ENCODE measurements at places on chromosomes 2 and 18.

DNA sequence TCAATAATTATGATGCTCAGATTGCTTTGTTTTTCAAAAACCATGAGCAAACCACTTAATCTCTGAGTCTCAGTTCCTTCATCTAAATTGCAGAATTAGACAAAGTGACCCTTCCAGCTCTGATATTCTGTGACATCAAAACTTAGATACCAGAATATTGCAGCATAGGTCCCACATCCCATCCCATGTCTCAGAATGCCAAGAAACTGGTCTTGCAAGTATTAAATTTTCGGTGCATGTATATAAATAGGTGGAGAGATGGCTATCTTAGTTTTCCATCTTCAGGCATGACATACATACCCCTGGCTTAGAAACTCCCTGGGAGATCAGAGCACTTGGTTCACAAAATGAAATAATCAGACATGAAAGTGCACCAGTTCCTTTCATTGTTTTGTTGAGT lies 39.8 kb downstream of the WDR75 start:
- no peak for DNase-seq

GRCh38 chr2:177165061-177165583 lies 47.5 kb upstream of the HNRNPA3 start:
- DNase-seq: no peak

DNA sequence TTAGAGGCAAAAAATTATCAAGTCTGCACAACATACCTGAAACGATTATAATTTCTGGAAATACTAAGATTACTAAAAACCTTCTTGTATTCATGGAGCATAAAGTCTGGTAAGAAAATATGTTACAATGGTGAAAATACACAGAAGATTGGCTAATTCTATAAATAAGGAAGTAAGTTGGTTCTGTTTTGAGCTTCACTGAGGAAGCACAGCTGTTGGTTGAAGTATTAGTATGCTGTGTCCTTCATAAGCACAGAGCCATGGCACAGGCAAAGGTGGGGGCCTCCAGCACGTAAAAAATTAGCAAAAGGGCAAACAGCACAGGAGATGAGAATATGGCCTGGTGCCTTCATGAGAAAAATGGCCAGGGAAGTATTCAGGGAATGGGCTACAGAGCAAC lies 40.4 kb upstream of the ANKRD62 start:
- no peak for DNase-seq

DNA sequence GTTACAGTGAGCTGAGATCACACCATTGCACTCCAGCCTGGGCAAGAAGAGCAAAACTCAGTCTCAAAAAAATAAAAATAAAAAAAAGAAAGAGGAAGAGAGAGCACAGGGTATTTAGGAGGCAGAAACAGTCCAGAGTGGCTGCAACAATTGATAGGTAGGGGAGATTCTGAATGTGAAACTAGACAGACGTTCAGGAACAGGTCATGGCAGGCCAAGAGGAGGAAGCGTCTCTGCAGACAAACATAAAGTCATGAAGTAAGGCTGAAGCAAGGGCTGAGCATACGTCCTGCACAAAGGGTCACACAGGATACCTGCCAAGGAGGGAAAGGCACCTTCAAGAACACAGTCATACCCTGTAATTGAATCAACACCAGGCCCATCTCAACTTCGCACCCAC lies 64.1 kb upstream of the ZNF532 start:
- DNase-seq: no peak

- no peak for DNase-seq
Measured at GRCh38 chr2:45074713-45075112, 65.5 kb upstream of the SIX2 start.

DNA sequence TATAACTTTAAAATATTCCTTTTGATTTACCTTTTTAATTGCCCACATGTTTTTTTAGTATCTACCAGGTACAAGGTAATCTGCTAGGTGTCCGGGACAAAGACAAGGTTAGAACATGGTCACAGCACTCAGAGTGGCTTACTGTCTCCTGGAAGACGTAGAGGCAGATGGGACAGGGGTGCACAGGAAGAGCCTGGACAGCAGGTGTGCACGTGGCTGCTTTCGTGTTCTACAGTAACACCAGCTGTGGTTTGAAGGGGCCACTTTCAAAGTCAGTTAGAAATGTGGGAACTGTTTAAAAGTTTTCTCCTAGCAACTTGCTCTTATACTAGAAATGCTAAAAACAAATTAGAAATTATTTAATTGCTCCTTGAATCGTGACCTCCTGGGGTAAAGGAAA lies 102.9 kb upstream of the ALPP start:
- DNase-seq: no peak

DNA sequence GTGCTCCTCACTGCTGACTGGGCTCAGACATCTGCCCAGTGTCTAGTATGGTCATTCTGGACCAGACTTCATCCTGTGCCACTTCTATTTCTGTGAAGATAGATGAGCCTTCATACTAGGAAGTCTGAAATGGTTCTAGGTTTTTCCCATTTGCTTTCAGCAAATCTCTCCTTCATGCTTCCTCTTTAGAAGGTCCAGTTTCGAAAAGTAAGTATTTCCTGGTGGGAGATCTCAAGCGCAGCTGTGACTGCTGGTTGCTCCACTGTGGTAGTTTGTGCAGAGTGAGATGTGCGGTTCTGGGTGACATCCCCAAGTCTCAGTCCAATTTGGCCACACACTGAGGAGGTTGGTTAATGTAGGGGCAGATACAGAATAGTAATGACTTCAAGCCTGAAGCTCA lies 14.4 kb downstream of the IL36B start:
- no peak for DNase-seq

- DNase-seq: no peak
Measured at GRCh38 chr2:8571792-8572499, 109.9 kb upstream of the ID2 start.

DNA sequence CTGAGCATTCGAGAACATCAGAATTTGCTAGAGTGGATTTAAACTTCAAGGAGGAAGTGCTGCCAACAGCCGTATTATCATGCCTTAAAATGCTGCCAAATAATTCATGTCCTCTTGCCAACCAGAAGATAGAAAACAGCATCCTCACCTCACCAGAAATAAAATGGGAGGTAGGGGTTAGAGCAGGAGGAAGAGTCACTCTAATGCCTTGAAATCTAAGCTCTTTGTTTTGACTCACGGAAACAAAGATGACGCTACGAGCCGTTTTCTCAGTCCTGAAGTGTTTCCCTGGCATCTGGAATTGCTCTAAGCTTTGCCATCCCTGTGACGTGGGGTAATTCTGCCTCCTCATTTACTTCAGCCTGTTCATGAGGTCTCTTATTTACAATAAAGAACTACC lies 97.1 kb downstream of the PRPF40A start:
- no peak for DNase-seq

GRCh38 chr2:21317131-21317530 lies 193.4 kb downstream of the TDRD15 start:
- DNase-seq: no peak

DNA sequence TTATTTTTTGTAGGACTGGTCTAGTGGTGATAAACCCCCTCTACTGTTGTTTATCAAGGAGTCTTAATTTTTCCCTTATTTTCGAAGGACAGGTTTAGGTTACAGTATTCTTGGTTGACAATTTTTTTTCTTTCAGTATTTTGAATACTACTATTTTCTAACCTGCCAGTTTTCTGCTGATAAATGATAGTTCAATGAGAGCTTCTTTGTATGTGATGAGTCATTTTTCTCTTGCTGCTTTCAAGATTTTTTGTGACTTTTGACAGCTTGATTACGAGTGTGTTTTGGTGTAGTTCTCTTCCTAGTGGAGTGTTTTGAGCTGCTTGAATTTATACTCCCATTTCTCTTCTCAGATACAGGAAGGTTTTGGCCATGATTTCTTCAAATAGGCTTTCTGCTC lies 77.5 kb downstream of the ACSL3 start:
- no peak for DNase-seq

- DNase-seq: no peak
Measured at GRCh38 chr2:149648282-149649030, 60.9 kb upstream of the MMADHC start.

DNA sequence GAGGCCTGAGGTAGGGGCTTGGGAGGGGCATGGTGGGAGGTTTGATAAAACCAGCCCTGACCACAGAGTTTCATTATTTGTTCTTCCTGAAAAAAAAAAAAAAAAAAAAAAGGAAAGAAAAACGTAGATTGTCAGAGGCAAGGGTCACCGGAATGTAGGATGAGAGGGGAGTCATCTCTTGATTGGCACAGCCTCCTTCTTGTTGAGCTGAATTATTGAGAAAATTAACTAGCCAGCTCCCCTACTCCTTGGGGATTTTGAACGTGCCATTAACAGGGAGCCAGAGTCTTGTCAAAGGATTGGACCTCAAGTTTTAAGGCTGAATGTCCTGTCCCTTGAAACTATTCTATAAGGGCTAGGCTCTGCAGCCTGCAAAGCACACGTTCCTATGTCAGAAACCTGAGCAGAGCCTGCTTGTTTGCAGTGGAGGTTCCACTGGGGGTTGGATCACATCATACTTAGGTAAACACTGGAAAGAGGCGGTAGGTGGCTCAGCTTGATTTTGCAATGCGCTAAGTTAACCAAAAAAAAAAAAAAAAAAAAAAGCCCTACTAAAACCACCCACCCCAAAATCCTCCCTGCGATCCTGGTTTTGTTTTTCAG lies 2.3 kb downstream of the INHBB start:
- no peak for DNase-seq

DNA sequence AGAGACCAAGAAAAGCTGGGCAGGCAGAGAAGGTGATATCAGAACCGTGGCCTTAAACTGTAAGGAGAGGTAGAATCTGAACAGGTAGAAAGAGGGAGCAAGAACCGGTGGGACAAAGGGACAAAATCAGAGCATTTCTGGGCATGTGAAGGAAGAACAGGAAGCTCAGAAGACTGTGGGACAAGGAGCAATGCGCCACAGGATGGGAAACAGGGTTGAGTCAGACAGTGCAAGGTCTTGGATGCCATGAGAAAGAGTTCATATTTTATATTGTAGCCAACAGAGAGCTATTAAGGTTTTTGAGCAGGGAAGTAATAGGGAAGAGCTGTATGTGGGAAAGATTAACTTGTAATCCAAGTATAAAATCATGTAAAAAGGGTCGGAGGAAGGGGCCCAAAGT lies 106.4 kb upstream of the UGP2 start:
- no peak for DNase-seq

GRCh38 chr2:224016963-224017362 lies 22.1 kb downstream of the SERPINE2 start:
- DNase-seq: no peak

DNA sequence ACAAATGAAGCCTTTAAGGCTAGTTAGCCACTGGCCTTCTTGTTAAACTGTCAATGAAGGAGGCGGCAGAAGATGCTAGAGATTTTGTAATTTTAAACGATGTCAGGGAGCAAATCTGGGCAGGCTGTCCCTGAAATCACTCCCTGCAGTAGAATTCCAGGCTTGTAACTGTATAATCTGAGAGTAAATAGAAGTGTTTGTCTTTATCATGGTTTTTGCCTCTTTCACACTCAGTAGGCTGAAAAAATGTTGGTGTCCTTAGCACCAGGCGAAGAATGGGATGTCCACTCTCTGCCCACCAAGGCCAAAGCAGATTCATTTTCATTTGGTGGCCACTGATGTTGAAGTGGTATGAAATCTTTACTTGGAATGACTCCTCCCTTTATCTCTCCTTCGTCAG lies 136.9 kb upstream of the THSD7B start:
- DNase-seq: no peak

- DNase-seq: peak; percentile 4
Measured at GRCh38 chr2:223601932-223602666, at the start of gene SCG2. SCG2 (minus strand) TSS chr2:223602361; CDS start chr2:223599282, 3,079 bp downstream.

GRCh38 chr2:96869281-96869821 lies 529 bp downstream of the SEMA4C start:
- DNase-seq: no peak

DNA sequence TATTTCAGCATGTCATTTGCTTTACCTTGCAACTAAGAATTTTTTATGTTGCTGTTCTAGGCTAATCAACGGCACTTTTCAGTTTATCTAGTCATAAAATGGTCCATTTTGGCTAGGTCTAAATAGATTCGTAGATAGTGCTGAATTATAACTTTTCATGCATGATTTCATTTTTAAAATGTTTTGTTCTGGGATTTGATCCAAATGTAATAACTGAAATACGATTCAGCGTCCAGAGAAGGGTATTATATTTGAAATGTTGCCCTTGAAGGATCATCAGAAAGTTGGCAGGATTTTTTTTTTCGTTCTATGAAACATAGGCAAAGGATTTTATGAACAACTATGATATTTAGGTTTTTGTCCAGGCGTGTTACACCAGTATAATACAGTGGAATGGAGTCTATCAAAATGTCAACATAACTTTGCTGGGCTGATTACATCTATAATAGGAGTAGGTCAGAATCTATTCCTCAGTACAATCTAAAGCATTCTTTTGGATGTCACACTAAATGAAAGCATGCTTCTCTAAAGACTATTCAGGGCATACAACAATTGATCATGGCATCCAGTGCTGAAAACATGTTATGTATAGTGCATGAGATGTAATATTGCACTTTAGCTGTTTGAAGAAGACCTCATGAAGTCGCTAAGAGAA lies 24.8 kb downstream of the TTC27 start:
- DNase-seq: no peak

GRCh38 chr18:10794771-10795170 lies 268.9 kb downstream of the NAPG start:
- DNase-seq: no peak

GRCh38 chr2:219252900-219253752 lies at the start of gene TUBA4B:
TUBA4B (plus strand) TSS chr2:219253243; CDS start chr2:219253408, 165 bp downstream.
- no peak for DNase-seq

GRCh38 chr2:226725126-226725860 lies 74.3 kb downstream of the IRS1 start:
- DNase-seq: no peak

- no peak for DNase-seq
Measured at GRCh38 chr18:46379323-46379950, 275.3 kb downstream of the HAUS1 start.

DNA sequence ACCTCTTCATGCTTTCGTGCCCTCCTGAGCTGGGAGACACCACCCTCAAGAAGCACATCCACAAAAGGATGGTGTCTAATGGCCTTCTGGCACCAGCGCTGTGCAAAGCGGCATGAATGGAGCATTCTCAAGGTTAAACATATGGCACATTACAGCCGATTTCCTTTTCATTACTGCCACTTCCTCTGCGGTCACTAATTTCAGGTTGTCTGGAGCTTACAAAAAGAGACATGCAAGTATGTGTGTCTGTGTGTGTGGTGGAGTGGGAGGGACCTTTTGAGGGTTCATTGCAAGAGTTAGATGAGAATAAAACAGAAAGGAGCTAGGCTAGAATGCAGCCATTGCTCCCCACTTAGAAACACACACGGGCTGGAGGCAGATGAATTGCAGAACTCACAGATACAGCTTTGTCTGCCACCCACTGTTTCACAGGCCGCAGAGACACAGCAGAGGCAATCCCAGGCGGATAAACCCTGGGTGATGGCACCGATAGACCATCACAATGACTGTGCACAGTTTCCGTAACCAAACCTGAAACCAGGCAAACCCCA lies 76.0 kb downstream of the TGIF1 start:
- DNase-seq: no peak

GRCh38 chr2:114237331-114237730 lies 205.1 kb upstream of the DPP10 start:
- DNase-seq: no peak

- DNase-seq: no peak
Measured at GRCh38 chr2:132904142-132904842, 234.3 kb upstream of the LYPD1 start.

Data from activated CD8-positive, alpha-beta memory T cell treated with anti-CD3 and anti-CD28 coated beads for 1 hour (primary cell).